ENCODE measurements at places on chromosomes 13 and 19. TPM values are rescaled to one million over a fixed set of nuclear protein-coding genes. Genes with fewer than 3 reads are reported as not detected.

IL11 gene
- not detected for total RNA-seq

CRX gene
- not detected for total RNA-seq

FCHO1 gene
- 0.21 TPM for total RNA-seq

SIGLEC9 gene
- 2.9 TPM for total RNA-seq

F2RL3 gene
- total RNA-seq: 1.8 TPM

NTF4 gene
- total RNA-seq: 0.28 TPM

COL4A2 gene
- total RNA-seq: 162 TPM

CARD8 gene
- 25.5 TPM for total RNA-seq

OR10H1 gene
- not detected for total RNA-seq

FCGBP gene
- total RNA-seq: 1.8 TPM

ZNF69 gene
- 5.1 TPM for total RNA-seq

GPC6 gene
- total RNA-seq: 2.1 TPM

GRCh38 chr13:84029396-84029795, 147.1 kb upstream of the SLITRK1 start:
- no peak for DNase-seq

DNA sequence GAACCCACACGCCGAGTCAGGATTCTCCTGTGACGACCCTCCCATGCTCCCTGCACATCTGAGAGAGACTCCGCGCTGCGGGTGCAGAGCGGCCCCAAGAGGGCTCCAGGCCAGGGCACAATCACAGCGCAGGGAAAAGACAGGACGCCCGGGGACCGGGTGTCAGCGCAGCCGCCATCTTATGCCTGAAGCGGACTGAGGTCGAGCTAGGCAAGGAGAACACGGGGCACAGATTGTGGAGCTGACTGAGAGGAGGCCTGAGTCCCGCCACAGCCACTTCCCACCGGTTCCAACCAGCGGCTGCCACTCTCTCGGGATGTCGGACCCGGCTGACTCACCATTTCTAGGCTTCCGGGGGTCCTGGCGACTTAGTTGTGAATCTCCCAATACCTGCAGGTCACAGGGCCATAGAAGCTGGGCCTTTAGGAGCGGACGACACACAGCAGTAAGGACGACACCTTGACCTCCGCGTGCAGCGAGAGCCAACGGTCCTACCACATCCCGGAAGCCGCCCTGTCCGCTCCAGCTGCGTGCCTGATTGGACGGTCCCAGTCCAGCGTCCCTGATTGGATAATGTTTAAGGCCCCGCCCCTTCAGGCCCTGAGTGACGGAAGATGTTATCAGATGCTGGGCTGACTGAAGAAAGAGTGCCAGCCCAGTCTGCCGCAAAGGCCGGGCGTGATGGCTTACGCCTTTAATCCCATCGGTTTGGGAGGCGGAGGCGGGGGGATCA, at the start of gene ZNF728:
TSS of gene ZNF728 (minus strand) at position 487 of the 733 bp plus-strand sequence. CDS start at position 341, 146 bp downstream.
- peak; percentile 79 for DNase-seq

- DNase-seq: no peak
These were observed 203.6 kb upstream of the NBEA start for GRCh38 chr13:34738254-34738992.

- no peak for DNase-seq
These were observed 4.9 kb upstream of the EBI3 start for GRCh38 chr19:4224470-4224869.

GRCh38 chr13:31116224-31116623, 45.5 kb downstream of the HSPH1 start:
- DNase-seq: no peak

DNA sequence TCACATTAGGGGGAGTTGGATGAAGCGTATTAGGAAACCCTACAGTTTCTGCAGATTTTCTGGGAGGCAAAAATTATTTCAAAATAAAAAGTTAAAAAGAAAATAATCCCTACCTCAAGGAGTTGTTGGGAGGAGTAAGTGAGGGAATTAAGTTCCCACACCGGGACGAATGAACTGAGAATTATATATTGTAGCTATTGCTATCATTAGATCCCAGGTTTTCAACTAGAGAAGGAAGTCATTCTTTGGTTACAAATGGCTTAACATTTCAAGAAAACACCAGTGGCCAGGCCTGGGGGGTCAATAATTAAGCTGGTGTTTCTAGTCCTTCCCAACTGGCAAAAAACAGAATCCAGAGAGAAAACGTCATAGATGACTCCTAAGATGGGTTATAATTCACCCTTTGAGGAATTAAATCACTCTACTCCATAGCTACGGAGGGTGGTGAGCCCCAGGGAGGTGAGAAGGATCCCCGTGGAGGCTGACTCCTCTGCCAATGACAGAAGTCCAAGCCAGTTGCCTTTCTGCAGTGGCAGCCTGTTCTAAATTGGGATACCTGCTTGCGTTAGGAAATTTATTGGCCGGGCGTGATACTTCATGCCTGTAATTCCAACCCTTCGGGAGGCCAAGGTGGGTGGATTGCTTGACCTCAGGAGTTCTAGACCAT, 1.2 kb upstream of the MYDGF start:
- DNase-seq: no peak

DNA sequence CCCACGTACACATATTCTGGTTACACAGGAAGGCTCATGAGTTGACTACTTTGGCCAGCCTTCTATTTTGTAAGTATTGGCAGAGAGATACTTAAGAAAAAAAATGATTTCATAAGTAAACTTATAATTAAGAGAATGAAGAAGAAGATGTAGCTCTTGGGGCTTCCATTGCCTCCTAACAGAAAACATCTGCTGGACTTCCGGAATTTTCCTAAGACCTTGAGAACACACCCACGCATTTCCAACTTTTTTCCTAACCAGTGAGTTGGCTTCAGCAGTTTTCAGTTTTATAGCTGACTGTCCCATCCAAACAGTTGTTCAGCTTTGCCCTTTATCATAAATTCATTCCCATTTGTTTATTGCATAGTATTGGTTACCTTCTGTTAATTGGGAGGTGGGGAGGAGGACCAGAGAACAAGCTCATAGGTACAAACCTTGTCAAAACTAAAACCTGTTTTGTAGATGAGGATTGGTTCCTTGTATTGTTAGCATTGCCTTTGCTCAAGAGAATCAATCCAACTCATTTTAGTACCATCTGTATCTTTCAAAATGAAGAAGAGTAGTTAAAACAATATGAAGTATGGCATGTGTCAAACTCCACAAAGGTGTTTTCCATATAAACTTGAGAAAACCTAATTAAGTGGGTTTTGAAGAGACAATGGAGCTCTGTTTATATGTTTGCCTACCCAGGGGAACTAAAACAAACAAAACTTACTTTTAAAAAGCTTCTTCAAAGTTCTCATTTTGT, 93.9 kb downstream of the COL4A2 start:
- no peak for DNase-seq

- no peak for DNase-seq
These were observed 29.8 kb downstream of the ZNF536 start for GRCh38 chr19:30401956-30402355.

DNA sequence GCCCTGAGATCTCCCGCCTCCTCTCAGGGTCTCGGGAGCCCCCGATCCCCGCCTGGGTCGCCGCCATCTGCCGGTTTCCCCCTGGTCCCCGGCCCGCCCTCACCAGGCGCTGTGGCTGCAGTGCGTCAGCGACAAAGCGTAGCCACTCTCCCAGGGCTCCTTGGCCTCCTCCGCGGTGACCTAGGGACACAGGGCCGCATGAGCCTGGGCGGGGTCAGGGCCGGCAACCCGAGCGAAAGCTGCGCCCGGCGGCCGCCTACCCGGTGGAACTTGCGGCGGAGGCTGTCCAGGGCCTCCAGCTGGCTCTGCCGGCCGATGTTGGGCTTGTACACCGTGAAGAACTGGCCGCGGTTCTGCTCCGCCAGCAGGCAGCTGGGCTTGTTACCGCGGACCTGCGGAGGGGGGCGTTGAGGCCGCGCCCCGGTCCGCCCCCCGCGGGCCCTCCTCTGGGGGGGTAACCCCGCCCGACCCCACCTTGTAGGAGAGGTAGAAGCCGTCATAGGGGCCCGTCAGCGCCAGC, 5.3 kb downstream of the GPX4 start:
- DNase-seq: no peak

- no peak for DNase-seq
These were observed 202.1 kb downstream of the OXGR1 start for GRCh38 chr13:96792188-96792587.

DNA sequence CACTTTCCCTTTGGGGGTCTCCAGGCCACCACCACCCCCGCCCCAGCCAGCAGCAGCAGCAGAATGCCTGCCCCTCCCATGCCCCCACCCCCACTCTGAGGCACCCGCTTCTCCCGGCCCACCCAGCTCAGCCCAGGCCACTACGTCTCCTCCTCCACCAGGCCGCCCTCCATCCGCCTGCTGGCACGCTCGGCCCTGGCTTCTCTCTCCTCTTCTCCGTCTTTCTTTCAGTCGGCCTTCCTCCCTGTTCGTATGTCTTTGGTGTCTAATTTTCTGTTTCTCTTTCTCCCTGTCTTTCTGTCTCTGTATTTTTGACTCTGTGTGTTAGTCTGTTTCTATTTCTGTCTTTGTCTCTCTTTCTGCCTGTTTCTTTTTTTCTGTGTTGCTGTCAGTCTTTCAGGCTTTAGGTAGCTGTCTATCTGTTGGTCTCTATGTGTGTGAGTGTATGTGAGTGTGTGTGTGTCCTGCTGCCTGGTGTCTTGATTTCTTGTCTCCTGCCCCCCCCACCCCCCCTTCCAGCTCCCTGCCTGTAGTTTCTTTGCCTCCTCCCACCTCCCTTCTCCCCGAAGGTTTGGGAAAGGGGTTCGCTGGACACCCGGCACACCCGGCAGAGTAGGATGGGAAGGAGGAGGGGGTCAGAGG, at the start of gene LGI4:
TSS of gene LGI4 (minus strand) at position 459 of the 642 bp plus-strand sequence. CDS start at position 80, 379 bp downstream.
- DNase-seq: no peak

DNA sequence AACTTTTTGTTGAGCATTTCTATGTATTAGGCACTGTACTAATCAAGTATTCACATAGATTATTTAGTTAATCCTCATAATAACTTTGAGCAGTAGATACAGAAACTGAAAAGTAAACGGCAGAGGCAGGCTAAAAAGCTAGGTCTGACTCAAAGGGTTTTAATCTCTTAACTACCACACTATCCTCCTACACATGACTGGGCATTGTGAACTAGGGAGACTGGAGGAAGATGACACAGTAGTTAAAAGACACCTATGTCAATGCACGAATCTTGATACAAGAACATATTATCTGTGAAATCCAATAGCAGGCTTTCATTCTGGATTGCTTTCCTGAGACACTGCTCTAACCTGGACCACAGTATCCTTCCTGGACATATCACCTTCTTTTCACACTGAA, 36.3 kb downstream of the MICU2 start:
- no peak for DNase-seq

DNA sequence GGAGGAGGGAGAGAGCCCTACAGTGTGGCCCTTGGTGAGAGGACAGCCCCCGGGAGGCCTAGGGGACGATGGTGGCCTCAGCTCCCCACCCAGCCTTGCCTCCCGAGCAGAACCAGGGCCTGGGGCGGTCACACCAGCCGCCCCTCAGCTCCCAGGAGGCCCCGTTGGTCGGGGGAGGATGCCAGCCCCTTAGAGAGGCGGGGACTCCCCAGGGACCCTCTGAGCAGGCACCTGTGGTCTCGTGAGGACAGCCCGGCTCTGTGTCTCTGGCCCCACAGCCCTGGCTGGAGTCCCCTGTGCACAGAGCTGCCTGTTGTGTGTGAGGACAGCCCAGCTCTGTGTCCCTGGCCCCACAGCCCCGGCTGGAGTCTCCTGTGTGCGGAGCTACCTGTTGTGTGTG, 158.8 kb downstream of the KDM4B start:
- DNase-seq: no peak

GRCh38 chr13:27112006-27112405, 59.6 kb downstream of the USP12 start:
- DNase-seq: no peak

GRCh38 chr19:19271828-19272599, 1.1 kb downstream of the TM6SF2 start:
- no peak for DNase-seq

DNA sequence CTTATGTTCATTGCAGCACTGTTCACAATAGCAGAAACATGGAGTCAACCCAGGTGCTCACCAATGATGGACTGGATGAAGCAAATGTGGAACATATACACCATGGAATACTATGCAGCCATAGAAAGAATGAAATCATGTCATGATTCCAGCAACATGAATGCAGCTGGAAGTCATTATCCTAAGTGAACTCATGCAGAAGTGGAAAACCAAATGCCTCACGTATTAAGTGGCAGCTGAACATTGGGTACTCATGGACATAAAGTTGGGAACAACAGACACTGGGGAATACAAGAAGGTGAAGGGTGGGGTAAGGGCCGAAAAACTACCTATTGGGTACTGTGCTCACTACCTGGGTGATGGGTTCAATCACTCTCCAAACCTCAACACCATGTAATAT, 915.9 kb downstream of the UQCRFS1 start:
- no peak for DNase-seq

- no peak for DNase-seq
These were observed 96.4 kb downstream of the ZDHHC20 start for GRCh38 chr13:21362741-21363140.

DNA sequence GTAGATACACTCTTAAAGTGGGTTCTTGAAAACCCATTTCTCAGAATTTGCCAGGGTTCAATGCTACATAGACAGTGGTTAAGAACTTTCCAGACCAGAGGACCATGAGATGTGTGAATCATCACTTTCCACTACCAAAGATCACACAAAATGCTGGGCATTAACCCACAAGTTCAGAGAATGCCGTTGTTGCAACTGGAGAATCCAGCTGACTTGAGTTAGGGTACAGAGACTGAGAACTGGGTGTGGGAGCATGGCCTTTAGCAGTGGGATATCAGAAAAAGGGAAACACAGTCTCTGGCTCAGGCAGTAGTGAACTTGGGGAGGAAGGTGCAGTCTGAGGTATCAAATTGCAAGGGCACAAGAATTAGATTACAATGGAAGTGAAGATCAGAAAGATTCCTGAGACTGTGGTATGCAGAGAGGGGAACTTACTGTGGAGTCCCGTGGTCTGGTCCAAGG, 51.5 kb upstream of the WDFY2 start:
- DNase-seq: no peak

DNA sequence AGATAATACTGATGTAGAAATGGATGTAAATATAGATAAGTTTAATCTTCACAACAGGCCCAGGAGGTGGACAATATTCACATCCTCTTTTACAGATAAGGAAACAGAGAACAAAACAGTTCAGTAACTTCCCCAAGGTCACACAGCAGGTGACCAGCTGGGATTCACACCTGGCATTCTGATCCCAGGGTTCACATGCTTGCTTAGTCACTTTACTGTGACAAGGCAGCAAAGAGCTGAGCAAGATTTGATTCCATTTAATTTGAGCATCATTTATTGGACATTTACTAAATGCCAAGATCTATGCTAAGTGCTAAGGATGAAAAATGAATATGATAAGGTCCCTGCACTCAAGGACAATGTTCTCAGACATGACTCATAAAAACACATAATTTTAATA, 94.1 kb upstream of the STARD13 start:
- no peak for DNase-seq

- DNase-seq: no peak
These were observed 7.6 kb downstream of the ZNF574 start for GRCh38 chr19:42083537-42083936.

DNA sequence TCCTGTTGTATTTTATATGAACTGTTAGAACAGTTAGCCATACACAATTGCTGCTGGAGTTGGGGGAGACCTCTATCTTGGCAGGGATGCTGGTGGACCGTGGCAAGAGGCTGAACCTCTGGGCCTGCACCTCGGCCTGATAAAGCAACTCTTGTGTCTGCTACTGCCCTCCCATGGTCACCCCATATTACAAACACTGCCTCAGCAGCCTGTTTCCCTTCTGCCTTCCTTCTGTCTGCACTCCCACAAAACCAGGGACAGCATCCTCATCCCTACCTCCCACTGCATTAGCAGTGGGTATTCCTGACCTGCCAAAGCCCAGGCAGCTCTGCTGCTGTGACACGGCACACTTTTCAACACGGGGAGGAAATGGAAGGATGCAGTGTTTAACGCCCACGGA, 456.4 kb downstream of the FGF14 start:
- no peak for DNase-seq

GRCh38 chr13:29472332-29472961, 123.0 kb downstream of the SLC7A1 start:
- no peak for DNase-seq
